ENCODE measurements at places on chromosomes 16 and 17. TPM values are rescaled to one million over a fixed set of nuclear protein-coding genes. Genes with fewer than 3 reads are reported as not detected.

Gene GINS2
- total RNA-seq = 1.8 TPM

Gene C16orf96
- not detected for total RNA-seq

Gene KRTAP9-2
- not detected for total RNA-seq

Gene OTOP2
- not detected for total RNA-seq

Gene CHST5
- total RNA-seq = under 0.01 TPM

Gene CDRT15L2
- not detected for total RNA-seq

Gene GIT1
- total RNA-seq = 31.8 TPM

Gene SLC35B1
- 43.6 TPM for total RNA-seq

GRCh38 chr16:79316004-79316458 is 284.5 kb downstream of the MAF start:
- no peak for DNase-seq

DNA sequence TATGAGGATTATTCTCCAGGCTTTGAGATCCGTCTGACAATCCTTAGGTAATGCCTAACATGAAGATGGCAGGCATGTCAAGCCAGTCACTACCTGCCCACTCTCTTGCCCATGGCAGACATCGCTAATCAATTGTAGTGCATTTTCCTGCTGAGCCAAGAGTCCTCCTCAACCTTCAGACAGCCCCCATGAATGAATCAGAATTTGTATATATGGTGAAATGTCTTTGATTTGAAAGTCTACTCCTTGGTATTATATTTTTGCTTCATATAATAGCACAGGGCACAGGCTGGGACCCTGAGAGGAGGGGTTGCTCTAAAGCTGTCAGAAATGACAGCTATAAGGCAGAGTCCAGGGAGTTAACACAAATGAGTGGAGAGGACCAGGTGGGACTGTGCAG is 27.0 kb upstream of the COQ7 start:
- DNase-seq = no peak

DNA sequence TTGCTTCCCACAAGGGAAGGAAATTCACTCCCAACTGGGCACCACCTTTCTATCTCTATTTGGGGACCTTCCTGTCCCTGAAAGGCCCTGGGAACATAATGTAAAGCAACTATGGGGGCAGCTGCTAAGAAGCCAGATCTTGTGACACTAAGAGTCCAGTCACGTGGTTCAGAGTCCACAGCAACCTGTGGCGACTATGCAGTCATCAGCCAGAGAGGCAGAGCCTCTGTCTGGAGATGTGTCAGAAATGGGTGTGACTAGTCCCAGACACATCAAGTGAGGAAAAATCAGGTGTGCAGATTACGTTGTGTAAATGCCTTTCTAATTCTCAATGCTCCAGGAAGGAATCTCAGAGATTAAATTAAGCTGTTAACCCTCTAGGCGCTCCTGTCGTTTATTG is 26.6 kb upstream of the SKAP1 start:
- DNase-seq = no peak

GRCh38 chr17:77466596-77467223 is 325.9 kb downstream of the SEC14L1 start:
- DNase-seq = peak; percentile 35

DNA sequence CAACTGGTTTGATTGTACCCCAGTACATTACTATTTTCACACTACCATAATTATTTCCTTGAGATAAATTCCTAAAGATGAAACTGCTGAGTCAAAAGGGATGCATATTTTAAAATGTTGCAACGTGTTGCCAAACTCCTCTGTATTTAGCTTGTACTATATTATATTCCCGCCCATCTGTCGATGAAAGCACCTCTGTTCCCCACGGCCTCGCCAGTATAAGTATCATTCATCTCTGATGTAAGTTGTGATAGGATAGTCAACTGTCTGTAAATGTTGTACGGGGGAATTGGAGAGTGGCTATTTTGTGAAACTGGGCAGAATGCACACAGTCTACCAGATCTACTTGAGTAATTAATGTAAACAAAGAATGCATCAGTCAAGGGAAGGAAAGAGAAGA is 47.7 kb upstream of the TNRC6A start:
- no peak for DNase-seq

DNA sequence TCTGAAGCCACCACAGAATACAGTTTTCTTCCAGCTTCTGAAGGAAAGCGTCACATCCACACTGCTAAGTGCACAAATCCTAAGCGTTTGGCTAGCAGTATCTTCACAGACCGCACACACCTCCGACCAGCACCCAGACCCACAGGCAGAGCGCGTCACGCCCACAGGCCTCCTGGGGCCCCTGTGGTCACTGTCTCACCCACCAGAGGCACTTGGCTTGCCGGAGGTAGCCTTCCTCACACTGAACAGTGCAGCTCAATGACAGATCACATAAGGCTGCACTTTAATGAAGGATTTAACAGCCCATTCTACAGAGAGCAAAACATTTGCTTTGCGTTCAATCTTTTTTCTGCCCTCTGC is 21.2 kb downstream of the SPHK1 start:
- peak; percentile 59 for DNase-seq

DNA sequence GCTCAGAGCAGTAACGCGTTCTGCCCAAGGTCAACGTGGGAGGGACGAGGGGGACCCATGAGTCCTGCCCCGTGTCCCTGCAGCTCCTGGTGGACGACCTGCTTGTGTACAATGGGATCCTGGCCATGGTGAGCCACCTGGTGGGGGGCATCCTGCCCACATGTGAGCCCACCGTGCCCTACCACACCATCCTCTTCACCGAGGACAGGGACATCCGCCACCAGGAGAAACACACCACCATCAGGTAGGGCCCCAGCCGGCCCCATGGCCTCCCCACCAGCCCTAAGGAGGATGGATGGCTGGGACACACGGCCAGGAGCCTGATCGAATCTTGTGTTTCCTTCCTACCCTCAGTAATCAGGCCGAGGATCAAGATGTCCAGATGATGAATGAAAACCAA is 227.6 kb downstream of the KATNIP start:
- DNase-seq = peak; percentile 42

DNA sequence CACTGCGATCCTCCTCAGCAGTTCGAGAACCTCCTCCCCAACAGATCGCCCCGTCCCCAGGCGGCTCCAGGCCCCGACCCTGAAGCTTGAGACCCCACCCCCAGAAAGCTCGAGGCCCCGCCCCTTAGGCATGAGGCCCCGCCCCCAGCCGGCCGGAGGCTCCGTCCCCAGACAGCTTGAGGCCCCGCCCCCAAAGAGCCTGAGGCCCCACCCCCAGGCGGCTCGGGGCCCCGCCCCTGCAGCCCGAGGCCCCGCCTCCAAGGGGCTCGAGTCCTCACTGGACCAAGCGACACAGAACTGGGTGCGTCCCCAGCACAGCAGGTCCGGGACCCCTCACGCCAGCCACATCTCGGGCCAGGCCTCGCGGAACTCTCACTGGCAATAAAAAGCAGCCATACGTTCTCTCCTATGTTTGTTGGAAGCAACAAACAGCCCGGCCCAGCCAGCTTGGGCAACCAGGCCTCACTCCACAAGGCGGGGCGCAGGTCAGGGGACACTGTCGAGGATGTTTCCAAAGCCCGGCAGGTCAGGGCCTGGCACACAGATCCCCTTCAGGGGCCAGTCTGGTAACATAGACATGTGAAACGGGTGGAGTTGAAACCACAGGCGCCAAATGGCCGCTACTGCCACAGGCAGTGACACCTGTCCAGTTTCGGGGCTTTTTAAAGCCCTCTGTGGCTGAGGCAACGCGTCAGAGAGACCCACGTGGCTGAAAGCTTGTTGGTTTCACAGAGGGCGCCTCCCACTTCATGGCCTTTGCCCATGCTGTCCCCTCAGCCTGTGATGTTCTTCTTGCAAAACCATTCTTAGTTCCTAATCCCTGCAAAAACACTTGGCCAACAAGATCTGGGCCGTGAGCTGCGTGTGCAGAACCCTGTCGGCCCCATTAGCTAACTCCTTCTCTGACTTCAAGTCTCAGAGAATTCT is 224.2 kb downstream of the PARN start:
- peak; percentile 58 for DNase-seq

DNA sequence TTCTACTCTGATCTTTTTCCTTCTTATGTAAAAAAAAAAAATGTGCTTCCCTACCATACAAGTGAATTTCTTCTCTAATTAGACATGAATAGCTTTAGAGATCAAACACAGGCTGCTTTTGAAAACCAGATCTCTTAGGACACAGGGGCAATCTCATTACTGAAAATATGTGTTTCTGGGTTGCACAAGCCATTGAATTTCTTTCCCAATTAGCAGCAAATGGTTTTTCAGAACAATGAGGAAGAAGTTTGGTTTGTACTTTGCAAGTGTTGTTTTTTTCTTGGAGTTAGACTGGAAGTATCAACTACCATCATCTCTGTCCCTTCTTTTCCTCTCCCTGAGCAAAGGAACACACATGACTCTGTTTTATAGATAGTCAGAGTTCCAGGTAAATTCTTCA is 5.6 kb upstream of the ANKS4B start:
- DNase-seq = no peak

DNA sequence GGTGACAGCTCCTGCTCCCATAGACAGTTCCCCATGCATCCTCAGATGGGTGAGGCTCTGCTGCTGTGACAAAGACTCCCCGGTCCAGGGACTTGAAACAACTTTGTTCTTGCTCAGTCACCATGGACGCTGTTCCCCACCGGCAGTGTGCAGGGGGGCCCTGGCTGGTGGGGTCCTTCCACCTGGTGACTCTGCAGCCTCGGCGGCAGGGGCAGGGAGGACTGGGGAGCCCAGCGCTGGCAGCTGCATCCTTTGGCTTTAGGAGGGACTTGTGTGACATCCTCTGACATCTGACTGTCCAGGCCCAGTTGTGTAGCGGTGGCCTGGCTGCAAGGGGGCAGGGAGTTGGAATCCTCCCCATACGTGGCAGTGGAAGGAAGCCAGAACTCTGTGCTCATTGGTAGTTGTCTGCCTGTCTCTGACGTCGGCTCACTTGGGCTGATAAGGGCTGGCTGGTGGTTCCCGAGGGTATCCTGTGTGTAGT is 107.3 kb downstream of the CMIP start:
- peak; percentile 91 for DNase-seq

DNA sequence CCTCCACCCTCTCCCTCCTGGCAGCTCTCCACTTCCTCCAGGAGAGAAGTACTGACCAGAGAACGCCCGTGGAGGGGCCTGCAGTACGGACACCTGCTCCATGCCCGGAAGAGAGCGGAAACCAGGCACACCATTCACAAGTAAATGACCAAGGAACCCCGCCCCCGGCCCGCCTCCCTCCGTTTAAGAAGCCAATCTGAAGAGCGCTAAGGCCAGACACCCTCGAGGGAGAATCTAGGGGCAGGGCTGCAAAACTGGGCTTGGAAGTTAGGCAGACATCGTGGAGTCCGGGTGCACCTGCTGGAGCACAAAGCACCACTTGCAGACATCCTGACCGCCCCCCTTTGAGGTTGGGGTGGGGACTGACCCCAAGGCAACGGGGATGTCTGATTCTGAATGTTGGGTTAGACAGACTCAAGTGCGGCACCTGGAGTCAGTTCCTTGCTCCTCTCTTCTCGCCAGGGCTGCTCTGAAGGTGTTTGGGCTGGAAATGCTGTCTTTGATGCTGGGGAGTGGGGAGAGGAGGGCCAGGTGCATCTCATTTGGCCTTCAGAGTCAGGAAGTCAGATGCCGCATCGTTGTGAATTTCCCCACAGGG is 964 bp upstream of the FAAP100 start:
- peak; percentile 98 for DNase-seq

- DNase-seq = no peak
Observed at GRCh38 chr17:71331754-71332325, 789.0 kb upstream of the SOX9 start.

- DNase-seq = no peak
Observed at GRCh38 chr17:29214215-29215146, 32.2 kb upstream of the CRYBA1 start.

GRCh38 chr16:85353013-85353412 is 240.7 kb upstream of the CIBAR2 start:
- no peak for DNase-seq

DNA sequence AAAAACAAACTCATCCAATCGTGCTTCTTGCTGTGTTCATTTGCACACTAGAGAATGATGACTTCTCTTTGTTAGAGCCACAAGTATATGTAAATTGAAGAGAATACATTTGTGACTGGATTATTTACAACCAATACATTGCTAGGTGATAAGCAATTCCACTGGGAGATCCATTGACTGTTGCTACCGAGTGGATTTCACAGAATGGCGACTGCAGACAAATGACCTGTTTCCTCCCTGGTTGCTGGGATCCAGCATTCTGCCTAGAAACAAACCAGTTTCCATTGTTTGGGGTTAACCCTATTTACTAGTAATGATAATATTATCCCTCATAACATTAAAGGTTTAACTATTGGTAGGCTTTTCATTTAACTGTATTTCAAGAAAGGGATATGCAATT is 36.9 kb upstream of the CPHXL start:
- DNase-seq = no peak

DNA sequence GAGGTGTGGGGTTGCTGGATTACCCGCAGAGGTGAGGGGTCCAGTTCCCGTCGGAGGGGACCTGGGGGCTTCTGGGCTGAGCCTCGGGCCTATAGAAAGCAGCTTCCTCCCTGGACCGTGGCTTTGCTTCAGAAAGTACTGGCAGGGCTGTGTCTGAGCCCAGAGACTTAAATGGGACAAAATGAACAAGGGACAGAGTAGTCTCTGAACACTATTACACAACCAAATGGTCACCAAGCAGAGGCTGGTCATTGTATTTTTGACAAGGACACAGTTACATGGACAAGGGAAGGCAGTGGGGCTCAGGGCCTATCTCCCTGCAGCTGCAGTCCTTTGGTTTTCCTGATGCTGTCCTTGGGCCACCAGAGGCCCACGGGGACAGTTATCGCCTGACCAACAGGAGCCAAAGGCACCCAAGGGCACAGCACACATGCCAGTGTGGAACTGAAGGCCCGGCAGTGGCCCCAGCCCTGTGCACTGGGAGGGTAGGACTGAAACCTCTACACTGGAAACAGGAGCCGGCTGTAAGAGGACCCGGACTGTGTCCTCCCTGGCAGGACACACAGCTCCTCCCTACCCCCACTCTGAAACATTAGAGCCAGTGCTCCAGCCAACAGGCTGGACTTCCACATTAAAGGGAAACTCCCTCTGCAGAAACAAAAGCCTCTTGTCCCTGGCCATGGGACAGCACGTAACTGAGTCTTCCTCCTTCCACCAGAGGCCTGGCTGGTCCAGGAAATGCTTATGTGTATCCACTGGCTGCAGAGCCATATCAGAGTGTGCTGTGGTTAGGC is 26.0 kb upstream of the ERN1 start:
- DNase-seq = no peak

- peak; percentile 92 for DNase-seq
Observed at GRCh38 chr16:4380119-4381063, 8.7 kb downstream of the VASN start.

GRCh38 chr16:50547340-50548124 is 664 bp upstream of the NKD1 start:
- peak; percentile 75 for DNase-seq

DNA sequence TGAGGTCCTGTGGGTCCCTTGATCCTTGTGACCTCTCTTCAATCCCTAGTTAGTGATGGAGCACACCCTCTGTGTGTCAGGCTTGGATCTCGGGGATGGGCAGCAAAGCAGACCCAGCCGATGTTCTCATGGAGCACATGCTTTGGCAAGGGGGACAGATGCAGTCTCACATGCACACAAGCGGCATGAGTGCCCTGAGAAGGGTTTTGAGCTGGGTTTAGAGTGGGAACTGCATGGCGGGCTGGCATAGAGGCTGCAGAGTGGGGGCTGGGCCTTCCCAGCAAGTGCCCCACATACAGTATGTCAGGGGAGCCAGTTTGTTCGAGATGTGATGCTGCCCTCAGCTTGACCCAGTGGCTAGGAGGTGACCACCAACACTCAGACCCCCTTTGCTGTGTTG is 41.6 kb downstream of the B9D1 start:
- DNase-seq = no peak
